ENCODE measurements at places on chromosomes 7 and 10.
A peak's percentile ranks its signal among the peaks of the same experiment; 100 is the strongest.

DNA sequence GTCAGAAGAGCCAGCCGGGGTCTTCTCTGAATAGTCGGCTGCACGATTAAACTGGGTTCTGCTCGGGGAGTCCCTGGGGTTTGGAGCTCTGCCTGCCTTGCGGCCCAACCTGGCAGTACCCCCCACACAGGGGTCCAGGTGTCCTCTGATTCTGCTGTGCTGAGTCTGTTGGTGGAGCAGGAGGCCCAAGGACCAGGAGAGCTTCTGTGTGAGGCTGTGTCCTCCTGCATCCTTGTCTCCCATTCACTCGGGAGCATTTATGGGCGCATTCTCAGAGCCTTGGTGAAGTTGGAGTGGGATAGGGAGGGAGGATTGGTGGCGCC lies 14.2 kb downstream of the INPP5A start:
- no peak for DNase-seq

DNA sequence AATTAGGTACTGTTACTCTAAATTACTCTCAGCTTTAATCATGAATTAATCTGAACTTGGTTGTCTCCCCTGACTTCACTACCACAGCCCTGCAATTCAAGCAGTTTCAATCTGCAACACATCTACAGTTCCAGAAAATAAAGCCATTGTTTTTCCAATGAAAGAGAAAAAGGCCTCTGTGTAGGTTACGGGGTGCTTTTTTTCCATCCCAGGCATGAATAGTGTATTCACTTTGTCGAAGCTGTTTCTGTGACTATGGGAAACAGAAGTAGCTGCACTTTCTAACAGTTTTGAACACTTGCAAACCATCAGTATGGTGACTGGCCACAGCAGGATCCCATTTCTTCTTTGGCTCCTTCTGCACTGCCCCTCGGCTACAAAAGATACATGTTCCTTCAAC lies 460.2 kb downstream of the GRM8 start:
- no peak for DNase-seq

- no peak for DNase-seq
Observed at GRCh38 chr7:64516451-64516850, 46.4 kb downstream of the ZNF680 start.

GRCh38 chr7:76372984-76373833 lies 14.4 kb upstream of the YWHAG start:
- peak; percentile 31 for DNase-seq

DNA sequence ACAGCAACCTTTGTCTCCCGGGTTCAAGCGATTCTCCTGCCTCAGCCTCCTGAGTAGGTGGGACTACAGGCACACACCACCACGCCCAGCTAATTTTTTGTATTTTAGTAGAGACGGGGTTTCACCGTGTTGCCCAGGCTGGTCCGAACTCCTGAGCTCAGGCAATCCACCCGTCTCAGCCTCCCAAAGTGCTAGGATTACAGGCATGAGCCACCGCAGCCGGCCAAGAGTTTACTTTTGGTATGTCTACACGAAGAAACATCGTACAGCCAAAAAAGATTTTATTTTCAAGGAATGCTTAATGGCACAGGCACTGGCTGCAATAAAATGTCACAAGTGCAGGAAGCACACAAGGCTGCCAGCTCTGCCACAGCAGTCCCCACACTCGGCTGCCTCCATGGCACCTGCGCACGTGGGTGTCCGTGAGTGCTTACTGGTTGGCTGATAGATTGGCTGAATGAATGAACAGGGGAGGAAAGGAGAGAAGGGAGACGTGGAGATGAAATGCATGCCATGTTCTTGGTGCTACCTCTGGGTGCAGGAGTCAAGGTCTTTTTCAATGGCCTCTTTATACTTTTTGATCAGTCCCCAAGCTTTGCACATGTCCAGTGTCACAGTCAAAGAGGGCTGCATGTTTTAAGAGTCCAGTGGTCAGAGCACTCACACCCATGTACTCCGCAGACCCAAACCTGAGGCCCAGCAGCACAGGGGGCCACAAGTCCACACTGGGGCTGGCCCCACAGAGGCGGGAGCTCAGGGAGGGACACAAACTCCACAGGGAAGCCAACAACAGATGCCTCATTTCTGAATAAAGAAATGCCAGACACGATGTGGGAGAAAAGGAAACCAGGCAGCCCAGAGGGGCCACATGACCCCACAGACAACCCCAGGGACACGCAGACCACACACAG lies 198.2 kb downstream of the MAD1L1 start:
- DNase-seq: no peak

Data from HTR-8/SVneo (cell line).